ENCODE measurements at places on chromosomes 2 and 18.
A peak's percentile ranks its signal among the peaks of the same experiment; 100 is the strongest.

- no peak for DNase-seq
These were observed 149.3 kb downstream of the HAUS1 start for GRCh38 chr18:46253498-46253897.

DNA sequence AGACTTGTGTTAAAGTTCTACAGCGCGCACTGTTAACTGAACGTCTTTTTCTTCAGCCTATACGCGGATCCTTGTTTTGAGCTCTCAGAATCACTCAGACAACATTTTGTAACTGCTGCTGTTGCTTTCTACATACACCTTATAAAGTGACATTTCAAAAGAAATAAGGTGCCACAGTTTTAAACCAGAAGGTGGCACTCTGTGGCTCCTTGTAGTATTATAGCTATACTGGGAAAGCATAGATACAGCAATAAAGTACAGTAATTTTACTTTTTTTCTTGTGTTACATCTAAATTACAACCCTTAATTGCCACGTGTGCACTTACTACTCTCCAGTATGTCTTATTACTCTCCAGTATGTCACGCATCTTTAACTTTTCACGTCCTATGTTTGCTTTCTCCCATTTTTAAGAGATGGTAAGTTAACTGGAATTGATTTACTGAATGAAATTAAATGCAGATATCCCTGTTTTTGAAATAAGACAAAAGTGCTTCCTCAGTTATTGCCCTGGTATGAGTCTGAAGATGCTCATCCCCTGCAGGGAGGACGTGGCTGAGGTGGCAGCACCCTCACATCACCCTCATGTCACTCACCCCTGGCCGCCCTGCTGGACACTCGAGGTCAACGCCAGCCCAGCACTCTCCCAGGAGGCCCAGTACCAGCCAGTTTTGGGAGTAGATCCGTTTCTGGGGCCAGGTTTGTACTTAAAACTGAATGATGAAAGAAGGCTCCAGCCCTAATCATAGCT, 37.8 kb downstream of the GORASP2 start:
- no peak for DNase-seq

DNA sequence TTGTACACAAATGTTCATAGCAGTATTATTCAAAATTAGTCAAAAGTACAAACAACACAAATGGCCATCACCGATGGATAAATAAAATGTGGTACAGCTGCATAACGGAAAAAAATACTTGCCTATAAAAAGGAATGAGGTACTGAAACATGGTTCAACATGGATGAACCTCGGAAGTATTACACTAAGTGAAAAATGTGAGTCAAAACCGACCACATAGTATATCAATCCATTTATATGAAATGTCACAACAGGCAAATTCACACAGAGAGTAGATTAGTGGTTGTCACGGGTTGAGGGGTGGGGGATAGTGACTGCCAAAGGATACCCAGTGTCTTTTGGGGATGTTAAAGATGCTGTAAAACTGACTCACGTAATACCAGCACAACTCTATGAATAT, 3.5 kb downstream of the SS18 start:
- no peak for DNase-seq

GRCh38 chr2:183996825-183997793, 601.2 kb upstream of the ZNF804A start:
- DNase-seq, result no peak

DNA sequence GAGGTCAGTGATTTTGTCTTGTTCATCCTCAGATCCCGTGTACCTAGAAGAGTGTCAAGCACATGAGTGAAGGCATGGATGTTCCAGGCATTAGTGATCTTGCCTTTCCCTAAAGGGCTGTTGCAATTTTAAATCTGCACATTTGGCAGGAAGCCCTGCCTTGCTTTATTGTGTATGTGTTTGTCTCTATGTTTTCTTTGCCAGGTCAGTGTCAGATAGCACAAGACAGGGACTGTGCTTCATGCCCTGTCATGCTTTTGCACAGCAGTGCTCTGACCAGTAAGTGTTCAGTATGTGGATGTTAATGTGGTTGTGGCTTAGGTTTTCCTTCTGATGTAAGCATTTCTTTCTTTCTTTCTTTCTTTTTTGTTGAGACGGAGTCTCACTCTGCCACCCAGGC, 131.5 kb downstream of the RGPD3 start:
- DNase-seq, result peak; percentile 9

- DNase-seq, result no peak
These were observed 908.8 kb upstream of the POU3F3 start for GRCh38 chr2:103945083-103945482.

DNA sequence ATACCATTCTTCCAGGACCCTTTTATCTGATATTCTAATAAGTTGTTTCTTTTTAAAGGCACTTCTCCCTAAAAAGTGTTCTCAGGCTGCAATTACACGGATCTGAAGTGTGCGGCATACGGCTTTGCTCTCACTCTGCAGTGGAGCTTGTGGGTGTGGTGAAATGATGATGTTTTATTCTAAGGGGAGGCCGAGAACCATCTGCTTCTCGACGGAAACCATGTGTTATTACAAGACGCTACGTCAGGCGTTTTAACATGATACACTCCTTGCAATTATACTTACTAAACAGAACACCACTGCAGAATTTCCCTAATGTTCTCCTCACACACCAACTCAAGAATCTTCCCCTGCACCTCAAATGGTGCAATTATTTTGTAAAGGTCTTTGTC, 34.9 kb upstream of the CTDP1 start:
- DNase-seq, result no peak

DNA sequence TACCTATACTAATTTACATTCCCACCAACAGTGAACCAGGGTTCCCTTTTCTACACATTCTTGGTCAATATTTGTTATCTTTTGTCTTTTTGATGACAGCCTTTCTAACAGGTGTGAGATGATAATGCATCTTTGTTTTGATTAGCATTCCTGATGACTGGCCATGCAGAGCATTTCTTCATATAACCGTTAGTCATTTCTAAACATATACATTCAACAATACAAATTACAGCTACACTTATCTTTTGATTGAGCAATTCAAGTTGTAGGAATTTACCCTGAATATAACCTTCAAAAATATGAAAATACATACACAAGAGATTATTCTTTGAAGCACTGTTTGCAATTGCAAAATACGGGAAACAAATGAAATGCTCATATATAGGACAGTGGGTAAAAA, 94.9 kb downstream of the TMEM131 start:
- no peak for DNase-seq

- DNase-seq, result no peak
These were observed 46.8 kb downstream of the MYO3B start for GRCh38 chr2:170224692-170225294.

GRCh38 chr2:185628985-185629384, 109.6 kb upstream of the FSIP2 start:
- no peak for DNase-seq

DNA sequence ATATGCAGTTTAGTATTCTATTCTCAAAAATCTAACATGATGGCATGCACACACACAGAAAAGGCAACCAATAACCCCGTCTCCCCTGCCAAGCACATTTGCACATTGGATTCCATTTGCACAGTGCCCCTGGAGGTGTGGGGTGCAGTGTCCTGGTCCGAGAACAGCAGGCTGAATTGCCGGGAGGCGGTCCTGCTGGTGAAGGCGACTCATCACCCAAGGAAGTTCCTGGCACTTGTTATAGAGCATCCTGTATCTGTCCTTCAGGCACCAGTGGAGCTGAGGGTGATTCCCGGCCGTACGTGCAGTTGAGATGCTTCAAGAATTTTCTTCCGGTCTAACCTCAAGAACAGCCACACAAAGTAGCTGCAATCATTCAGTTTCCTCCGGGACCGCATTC, 73.0 kb upstream of the RAB12 start:
- DNase-seq, result no peak

DNA sequence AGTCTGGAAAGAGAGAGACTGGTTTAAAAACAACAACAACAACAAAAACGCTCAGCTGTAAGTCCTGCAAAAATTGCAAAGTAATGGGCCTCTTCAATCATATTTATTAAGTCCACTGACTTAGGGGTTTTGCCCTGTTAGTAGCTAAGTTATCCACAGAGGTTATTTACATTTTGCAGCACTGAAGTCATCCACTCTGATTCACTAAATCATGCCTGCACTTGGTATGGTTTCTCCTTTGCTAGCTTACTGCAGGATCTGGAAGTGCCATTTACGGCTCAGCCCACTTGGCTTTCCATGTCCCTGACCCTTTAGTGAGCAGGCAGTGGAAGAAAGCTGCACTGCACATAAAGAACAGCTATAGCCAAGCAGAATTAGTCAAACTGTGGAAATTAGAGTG, 484.4 kb downstream of the NRXN1 start:
- DNase-seq, result no peak

DNA sequence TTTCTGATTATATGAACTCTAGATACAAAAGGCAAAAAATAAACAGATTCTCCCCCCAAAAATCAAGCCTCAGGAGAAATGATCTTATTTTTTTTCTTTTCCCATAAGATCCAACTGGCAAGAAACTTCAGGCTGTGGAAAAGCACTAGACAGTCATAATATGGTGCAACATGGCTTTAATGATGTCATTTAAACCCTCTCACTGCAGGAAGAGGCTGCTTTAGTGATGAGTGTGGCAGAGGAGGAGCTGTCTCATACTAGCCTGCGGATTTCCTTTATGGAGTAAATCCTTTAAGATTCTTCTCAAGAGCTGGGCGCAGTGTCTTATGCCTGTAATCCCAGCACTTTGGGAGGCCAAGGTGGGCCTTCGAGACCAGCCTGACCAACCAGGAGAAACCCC, 83.3 kb upstream of the CD28 start:
- no peak for DNase-seq

DNA sequence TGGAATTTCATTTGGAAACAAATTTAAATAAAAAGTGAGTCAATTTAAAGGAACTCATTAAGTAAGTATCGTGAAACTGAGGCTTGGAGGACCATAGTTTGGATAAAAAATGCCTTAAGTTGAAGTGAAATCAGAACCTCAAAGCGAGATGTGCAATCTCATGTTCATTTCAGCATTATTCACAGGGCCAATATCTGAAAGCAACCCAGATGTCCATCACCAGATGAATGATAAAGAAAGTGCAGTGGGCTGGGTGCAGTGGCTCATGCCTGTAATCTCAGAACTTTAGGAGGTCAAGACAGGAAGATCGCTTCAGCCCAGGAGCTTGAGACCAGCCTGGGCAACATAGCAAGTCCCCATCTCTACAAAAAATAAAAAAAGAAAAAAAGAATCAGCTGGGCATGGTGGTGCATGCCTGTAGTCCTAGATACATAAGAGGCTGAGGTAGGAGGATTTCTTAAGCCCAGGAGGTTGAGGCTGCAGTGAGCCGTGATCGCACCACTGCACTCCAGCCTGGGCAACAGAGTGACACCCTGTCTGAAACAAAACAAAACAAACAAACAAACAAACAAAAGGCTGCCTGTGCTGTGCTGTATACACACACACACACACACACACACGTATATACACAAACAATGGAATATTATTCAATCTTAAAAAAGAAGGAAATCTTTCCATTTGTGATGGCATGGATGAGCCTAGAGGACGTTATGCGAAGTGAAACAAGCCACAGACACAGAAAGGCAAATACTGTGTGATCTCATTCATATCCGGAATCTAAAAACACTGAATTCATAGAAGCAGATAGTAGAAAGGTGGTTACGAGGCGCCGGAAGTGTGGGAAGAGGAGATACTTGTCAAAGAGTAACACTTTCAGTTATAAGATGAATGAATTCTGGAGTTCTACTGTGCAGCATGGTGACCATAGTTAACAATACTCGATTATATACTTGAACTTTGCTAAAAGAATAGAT, 14.5 kb downstream of the SH3RF3 start:
- DNase-seq, result no peak

DNA sequence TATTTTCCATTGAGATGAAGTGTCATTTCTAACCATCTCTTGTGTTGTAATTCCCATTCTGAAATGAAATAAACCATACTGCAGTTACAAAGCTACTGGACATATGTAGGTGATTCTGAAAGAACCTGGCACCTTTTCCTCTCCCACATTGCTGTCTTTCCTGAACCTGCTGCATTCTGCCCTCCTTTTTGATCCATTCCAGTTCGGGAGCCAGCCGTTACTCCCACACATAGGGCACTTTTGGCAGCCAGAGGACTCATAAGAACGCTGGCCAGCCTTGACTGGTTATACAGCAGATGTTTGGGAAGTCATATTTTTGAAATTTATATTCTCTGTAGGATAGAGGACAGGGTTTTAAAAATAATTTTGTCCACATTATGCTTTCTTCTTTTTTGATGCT, 369.8 kb upstream of the CDH7 start:
- DNase-seq, result no peak

- DNase-seq, result no peak
These were observed 110.7 kb downstream of the NFATC1 start for GRCh38 chr18:79506191-79507075.

- no peak for DNase-seq
These were observed 352.7 kb downstream of the TSN start for GRCh38 chr2:122108186-122108585.

DNA sequence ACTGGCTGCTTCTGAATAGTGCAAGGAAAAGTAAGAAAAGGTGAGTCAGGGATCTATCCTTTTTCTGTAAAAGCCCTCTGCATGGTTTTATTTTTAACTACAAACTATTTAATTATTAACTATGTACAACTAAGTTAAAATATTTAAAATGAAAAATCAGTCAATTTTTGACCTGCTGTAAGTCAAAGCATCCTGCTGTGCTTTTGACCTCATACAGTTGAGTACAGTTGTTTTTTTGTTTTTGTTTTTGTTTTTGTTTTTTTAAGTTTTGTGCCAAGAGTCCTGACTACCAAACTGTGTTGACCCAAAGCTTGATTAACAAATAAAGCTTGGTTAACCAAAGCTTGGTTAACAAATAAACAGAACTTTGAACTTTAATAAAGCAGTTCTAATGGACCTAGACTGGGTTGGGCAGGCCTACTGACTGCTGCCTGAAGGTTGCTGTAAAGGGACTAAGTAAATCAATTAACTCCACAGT, at the start of gene ACMSD:
TSS of gene ACMSD (plus strand) at position 474 of the 478 bp plus-strand sequence. CDS start 67 bp downstream, outside the sequence.
- no peak for DNase-seq
